Posterior vena cava (tissue), 2 donors: ENCODE measurements at places on chromosomes 7 and 10. TPM values are rescaled to one million over a fixed set of nuclear protein-coding genes. Genes with fewer than 3 reads are reported as not detected.

GRCh38 chr7:7989616-7990440, 21.2 kb downstream of the GLCCI1 start:
- DNase-seq: no peak

GRCh38 chr10:32295027-32295426, 51.9 kb downstream of the EPC1 start:
- DNase-seq: no peak

DNA sequence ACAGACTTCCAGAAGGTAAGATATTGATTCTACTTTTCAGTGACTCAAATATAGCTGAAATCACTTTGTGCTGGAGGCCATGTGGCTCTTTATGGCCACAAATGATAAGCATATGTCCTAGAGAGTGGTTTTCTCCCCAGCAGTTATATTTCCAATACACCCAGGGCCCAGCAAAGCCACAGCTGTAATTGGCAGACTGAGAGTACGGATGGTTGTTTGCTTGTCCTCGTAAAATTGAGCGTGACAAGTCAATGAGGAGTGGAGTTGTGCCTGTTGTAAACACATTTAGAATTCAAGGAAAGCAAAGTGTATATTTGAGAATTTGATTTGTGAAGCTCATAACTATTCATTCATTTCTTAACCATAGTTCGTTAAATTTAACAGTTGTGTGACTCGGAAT, 201.8 kb downstream of the LHFPL3 start:
- no peak for DNase-seq

GRCh38 chr7:85055906-85056305, 130.9 kb downstream of the SEMA3D start:
- DNase-seq: no peak

Gene DMBT1
- total RNA-seq: not detected

Gene CUZD1
- 0.48 TPM for total RNA-seq
